GM06990 (cell line): ENCODE measurements at places on chromosomes 2 and 18.

- no peak for DNase-seq
Observed at GRCh38 chr2:118994172-118994700, 52.2 kb downstream of the MARCO start.

DNA sequence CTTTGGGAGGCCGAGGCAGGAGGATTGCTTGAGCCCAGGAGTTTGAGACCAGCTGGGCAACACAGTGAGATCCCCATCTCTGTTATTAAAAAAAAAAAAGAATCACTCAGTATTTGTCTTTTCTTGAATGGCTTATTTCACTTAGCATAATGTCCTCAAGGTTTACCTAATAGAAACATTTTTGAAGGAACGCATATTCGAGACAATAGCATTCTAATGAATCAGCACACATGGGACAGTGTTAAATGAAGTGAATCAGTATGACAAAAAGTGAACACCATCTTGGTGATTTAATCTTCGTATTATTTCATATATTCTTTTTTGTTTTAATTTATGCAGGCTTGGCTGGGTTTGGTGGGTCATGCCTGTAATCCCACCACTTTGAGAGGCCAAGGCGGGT, 44.7 kb downstream of the WIPF1 start:
- DNase-seq, result no peak

DNA sequence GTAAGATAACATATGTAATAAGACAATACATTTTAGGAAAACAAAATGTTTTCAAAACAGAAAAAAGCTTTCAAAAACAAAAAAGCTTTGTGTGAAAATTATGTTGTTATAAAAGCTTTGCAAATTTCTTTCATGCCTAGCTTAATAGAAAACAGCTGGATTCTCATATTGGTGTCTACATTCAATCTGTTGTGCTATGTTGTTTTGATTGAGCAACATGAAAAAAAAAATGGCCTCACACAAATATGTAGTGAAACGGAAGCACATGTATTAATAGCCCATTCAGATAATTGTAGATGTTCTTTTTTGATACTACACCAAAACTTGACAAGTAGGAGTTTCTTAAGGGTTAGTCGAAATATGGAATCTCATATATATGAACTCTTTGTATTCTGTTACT, 197.5 kb downstream of the ZEB2 start:
- no peak for DNase-seq

GRCh38 chr2:13585732-13586131, 869.0 kb downstream of the TRIB2 start:
- DNase-seq, result no peak

GRCh38 chr2:105849431-105850179, 104.9 kb downstream of the NCK2 start:
- DNase-seq, result no peak

- no peak for DNase-seq
Observed at GRCh38 chr2:152846697-152847470, 128.5 kb downstream of the ARL6IP6 start.

- no peak for DNase-seq
Observed at GRCh38 chr2:220779931-220780330, 792.2 kb downstream of the EPHA4 start.

- DNase-seq, result no peak
Observed at GRCh38 chr2:46870051-46870839, 45.4 kb downstream of the MCFD2 start.

DNA sequence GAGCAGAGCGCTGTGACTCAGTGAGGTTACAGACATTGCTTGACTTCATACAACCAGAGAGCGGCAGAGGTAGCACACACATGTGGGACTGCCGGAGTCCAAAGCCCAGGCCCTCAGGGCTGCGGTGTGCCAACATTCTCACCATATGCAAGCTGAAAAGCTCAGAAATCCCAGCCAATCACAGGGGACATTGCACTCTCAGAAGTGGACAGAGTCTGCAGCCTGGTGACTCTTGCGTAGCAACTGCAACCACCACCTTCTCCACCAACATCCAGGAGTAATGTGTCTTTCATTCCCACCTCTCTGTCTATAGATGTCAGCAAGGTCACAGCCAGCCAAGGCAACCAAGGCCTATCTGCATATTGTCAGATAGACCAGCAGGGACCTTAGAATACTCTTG, 158.1 kb downstream of the TTC32 start:
- no peak for DNase-seq

- DNase-seq, result no peak
Observed at GRCh38 chr2:19203866-19204265, 154.6 kb downstream of the OSR1 start.

DNA sequence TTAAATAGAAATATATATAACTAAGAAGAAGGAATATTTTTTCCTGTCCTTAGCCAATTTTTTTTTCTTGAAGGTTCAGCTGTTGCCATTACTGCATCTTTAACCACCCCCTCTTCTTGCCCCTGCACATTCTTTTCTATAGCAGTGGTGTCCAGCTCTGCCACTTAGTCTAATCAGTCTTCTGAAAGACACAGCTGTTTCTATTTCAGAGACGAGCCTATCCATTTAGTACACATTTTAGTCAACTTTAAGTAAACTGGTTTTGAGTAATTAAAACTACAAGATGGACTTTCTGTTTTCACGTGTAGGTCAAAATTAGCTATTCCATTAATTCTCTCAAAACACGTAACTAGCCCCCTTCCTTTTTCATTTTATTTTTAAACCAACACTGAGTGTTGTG, 21.0 kb downstream of the SPOPL start:
- peak; percentile 61 for DNase-seq

DNA sequence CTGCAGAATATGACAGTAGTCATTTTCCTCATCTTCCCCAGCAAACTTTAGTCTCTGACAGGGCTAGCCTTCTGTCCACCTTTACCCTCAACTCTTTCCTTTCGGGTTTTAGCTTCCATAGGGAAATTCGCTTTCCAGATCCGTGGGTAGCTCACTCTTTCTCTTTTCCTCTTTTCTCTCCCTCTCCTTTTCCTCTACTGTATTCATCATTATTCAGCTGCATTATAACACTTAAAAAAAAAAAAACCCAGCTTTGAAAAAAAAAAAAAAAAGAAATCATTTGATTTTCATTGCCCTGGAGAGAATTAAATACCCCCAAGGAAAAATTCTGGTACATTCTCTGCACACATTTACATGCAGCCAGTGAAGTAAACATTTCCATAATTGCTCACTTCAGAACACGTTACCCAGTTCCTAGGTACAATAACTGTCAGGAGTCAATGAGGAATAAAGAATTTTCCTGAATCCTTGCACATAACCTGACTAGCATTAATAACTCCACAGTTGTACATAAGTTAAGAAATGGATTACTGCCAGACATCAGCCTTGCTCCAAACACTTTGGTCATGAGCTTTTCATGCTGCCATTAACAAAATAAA, 63.5 kb downstream of the ZNF521 start:
- no peak for DNase-seq

DNA sequence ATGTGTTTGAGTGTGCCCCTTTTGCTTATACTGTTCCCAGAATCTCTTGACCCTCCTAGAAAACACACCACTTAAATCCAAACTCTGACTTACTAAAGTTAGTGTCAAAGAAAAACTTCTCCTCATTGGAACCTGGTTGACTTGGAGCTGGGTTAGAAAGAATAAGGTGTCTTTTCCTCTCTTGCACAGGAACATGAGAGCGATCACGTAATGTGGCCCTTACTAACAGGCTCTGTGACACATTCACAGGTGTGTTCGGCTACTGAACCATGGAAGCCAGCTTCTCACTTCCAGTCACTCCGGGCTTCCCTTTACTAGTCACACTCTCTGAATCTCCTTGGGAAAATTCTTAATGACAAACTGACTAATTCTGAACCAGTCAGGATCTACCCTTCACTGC, 5.4 kb upstream of the POU3F3 start:
- no peak for DNase-seq

GRCh38 chr2:190271783-190272456, 47.7 kb downstream of the HIBCH start:
- DNase-seq, result no peak

GRCh38 chr2:158120102-158120501, 18.4 kb downstream of the UPP2 start:
- no peak for DNase-seq

DNA sequence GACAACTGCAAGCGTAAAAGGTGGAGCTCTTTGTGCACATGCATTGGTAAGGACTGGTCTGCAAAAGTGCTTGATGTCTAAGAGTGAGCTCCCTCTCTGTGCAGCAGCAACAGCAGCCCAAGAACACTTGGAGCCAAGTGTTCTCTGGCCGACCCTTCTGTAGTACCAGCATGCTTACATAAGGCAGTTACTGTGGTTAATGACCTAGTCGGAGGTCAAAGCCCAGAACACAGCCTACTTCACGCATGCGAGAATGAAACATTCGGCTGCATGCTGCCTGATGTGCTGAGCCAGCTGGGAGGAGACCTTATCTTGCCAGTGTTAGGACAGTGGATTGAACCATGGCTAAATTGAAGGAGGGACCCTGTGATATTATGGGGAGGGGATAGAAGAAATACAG, 21.3 kb downstream of the NCAPH start:
- no peak for DNase-seq

DNA sequence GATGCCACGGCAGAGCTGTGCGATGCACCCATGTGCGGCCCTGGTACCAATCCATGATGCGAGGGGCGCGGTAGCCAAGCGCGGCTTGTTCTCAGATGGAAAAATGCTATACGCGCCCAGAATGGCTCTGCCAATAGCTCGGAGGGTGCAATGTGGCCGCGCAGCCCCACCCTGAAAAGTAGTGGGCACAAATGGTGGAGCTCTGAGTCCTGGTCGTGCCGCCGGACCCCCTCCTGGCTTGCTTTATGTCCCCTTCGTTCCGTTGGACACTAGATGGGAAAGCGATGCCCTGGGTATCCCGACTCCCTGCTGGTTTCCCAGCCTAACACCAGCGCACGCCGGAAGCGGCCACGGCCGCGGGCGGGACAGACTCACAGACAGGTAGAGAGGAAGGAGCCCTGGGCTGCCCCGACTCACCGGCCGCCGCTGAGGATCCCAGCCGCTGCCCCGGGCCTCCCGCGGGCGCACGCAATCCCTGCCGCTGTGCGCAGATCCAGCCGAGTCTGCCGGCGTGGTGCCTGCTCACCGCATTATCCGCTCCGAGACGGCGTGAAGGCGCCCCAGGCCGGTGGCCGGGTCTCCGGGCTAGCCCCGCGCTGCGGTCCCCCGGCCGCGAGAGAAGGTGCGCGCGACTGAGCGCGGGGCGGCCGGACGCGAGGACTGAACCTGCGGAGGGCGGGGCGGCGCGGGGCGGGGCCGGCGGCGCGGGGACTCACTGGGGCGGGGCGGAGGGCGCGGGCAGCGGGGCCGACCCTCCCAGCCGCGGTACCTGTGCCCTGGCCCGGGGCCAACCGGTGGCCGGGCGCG, at the start of gene CDC42EP3:
TSS of gene CDC42EP3 (minus strand) at position 634 of the 807 bp plus-strand sequence. CDS start 25,055 bp downstream, outside the sequence.
- peak; percentile 84 for DNase-seq

DNA sequence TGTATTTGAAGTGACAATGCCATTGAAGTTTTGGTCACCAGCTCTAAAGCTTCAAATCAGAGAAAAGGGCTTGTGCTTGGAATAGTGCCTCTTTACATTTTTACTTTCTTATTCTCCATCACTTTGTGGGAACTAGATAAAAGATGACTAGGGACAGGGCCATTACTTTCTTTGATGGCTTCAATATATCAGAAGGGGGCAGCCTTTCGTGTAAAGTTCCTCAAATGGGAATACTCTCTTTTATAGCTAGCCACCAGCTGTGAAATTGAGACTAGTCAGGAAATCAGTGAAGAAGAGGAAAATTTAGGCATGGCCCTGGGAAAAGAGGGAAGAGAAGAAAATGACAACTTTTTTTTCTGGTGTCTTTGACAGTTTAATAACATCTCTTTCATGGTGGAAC, 242.5 kb downstream of the DCC start:
- no peak for DNase-seq
